ENCODE measurements at places on chromosomes 3 and 15. TPM values are rescaled to one million over a fixed set of nuclear protein-coding genes. Genes with fewer than 3 reads are reported as not detected.

The GRM2 gene
- under 0.01 TPM for total RNA-seq

The FOXB1 gene
- total RNA-seq, result not detected

The CNTN4 gene
- not detected for total RNA-seq

The FGF7 gene
- total RNA-seq, result 9.2 TPM

The FBXO40 gene
- total RNA-seq, result not detected

The PDE8A gene
- 19.0 TPM for total RNA-seq

The MGA gene
- total RNA-seq, result 7.7 TPM

The LINGO1 gene
- not detected for total RNA-seq

The ASB14 gene
- not detected for total RNA-seq

The CCK gene
- total RNA-seq, result 2.7 TPM

The FETUB gene
- total RNA-seq, result not detected

The COL8A1 gene
- total RNA-seq, result 84.6 TPM

The P2RY13 gene
- not detected for total RNA-seq

The TEX9 gene
- total RNA-seq, result 1.0 TPM

The PIERCE2 gene
- total RNA-seq, result 2.4 TPM

The POPDC2 gene
- not detected for total RNA-seq

The KBTBD13 gene
- total RNA-seq, result not detected

The GABRB3 gene
- total RNA-seq, result under 0.01 TPM

The KLHL6 gene
- not detected for total RNA-seq

The BOC gene
- 1.0 TPM for total RNA-seq

The MESP2 gene
- 1.3 TPM for total RNA-seq

The SPINT1 gene
- total RNA-seq, result 2.5 TPM

The SLC12A1 gene
- total RNA-seq, result not detected

The ANXA2 gene
- total RNA-seq, result 4,597 TPM

The TEX55 gene
- not detected for total RNA-seq

The GOLGA6D gene
- not detected for total RNA-seq

The ZBED2 gene
- total RNA-seq, result not detected

The STRIT1 gene
- total RNA-seq, result not detected

The MGLL gene
- 49.4 TPM for total RNA-seq

Measured in bronchus fibroblast of lung (primary cell).